AG08395 (cell line): ENCODE measurements at places on chromosomes 16 and 17.

GRCh38 chr16:69083306-69083941 is 22.0 kb upstream of the HAS3 start:
- DNase-seq: no peak

DNA sequence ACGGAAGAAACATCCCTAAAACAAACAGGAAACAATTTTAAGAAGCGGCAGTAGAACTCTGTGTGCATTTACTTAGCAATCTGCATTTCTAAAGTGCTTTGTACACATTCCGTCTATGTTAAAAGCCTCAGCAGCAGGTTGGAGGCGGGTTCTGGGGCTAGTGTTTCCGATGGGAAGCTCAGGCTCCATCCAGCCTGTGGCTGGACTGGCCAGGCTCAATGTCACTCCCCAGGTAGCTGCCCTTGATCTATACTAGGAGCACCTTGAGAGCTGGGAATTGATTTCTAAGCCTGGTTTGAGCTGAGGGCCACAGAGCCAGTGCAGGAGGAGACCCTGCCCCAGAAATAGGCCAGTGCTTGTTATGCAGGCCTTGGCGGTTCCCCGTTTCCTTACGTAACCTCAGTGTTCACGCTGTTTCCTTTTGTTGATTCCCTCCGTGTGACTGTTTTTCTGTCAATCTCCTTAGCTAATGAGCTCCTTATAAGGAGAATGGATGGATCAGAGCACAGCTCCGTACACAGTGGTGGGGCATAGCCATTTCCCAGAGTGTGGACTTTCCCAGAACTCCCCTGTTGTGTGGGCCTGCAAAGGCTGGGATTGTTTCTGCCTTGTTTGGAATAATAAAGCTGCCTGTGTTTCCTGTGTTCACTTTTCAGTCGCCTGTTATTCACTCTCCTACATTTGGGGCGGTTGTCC is 21.4 kb downstream of the ADORA2B start:
- no peak for DNase-seq

DNA sequence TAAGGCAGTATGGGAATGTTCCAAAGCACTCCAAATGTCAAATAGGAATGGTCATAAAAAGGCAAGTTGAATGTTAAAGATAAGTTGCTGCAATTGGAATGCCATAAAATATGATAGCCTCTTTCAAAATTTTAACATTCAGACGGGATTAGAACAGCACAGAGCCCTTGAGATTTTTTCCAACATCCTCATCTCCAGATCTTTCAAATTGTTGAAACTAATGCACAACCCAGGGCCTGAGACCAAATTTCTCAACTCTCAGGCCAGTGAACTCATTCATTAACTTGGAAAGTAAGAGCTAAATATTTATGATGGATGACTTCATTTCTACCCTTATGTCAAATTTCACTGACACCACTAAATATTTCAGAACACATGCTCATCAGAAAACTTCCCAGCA is 346.5 kb upstream of the XYLT1 start:
- DNase-seq: no peak

GRCh38 chr17:72465191-72466024 is 344.6 kb downstream of the SOX9 start:
- peak; percentile 53 for DNase-seq

DNA sequence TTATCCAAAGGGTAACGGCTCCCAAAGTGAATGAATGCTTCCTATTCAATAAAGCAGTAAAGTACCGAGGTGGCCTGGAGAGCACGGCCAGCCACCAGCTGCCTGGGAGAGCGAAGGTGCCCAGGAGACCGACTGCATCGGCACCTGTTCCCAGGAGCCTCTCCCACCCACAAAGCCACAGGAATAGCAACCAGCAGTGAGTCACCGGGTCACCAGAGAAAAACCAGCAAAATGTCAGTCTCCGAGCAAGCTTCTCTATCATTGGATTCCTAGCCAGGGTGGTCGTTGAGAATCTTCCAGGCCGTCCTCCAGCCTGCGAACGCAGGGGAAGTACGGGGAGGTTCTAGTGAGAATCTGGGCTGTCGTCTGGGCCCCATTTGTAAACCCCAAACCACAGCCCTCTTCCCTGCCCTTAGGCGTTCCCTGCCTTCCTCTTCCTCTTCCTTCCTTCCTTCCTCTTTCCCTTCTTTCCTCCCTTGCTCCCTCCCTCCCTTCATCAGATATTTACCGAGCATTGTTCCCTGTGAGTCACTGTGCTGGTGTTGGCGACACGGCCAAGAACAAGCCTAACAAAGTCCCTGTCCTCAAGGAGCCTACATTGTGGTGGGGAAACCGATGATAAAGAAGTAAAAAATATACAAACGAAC is 114.6 kb downstream of the SLC39A11 start:
- no peak for DNase-seq

- DNase-seq: no peak
Measured at GRCh38 chr17:51537996-51538550, 277.7 kb downstream of the UTP18 start.

DNA sequence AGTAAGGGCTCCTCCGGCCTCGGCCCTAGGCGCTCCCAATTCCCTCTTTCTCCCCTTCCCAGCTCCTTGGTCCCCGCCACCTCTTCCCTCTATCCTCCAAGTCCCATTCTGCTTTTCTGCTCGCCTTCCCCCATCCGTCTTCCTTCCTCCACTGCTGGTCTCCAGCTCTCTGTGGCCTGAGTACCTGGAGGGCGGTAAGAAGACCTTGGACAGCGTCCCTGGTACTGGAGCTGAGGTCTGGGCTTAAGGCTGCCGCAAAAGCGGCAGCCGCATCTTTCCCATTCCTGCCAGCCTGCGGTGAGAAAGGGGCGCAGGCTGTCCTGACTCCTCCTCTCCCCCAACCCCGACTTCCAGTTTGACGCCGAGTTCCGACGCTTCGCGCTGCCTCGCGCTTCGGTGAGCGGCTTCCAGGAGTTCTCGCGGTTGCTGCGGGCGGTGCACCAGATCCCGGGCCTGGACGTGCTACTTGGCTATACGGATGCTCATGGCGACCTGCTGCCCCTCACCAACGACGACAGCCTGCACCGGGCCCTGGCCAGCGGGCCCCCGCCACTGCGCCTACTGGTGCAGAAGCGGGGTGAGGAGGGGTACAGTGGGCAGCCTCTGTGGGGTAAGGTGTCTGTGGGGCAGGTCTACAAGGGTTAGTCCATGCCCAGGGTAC is 471 bp downstream of the PARD6A start:
- no peak for DNase-seq

DNA sequence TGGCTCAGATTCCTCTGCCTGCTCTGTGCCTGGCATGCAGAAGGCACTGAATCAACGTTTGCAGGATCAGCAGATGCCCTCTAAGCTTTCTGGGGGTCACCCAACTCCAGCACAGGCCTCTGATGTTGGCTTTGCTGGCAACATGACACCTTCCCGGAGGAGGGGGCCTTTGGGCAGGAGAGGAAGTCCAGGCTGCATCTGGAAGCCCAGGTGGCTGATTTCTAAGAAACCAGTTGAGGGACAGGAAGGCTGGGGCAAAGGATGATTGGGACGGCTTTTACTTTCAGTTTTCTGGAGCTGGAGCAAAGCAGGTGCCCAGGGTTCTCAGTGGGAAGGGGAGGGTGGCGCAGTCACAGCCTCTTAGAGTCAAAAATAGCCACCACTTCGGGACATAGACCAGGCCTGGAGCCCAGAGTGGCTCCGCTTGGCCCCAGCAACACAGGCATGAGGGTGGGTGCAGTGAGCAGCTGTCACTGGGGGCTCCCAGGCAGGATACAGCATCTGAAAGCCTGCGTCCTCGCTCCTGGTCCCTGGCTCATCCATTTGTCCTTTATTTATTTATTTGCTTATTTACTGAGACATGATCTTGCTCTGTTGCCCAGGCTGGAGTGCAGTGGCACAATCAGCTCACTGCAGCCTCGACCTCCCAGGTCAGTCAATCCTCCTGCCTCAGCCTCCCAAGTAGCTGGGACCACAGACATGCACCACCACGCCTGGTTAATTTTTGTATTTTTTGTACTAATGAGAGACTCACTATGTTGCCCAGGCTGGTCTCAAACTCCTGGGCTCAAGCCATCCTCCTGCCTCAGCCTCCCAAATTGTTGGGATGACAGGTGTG is 15.1 kb downstream of the SOCS1 start:
- no peak for DNase-seq

DNA sequence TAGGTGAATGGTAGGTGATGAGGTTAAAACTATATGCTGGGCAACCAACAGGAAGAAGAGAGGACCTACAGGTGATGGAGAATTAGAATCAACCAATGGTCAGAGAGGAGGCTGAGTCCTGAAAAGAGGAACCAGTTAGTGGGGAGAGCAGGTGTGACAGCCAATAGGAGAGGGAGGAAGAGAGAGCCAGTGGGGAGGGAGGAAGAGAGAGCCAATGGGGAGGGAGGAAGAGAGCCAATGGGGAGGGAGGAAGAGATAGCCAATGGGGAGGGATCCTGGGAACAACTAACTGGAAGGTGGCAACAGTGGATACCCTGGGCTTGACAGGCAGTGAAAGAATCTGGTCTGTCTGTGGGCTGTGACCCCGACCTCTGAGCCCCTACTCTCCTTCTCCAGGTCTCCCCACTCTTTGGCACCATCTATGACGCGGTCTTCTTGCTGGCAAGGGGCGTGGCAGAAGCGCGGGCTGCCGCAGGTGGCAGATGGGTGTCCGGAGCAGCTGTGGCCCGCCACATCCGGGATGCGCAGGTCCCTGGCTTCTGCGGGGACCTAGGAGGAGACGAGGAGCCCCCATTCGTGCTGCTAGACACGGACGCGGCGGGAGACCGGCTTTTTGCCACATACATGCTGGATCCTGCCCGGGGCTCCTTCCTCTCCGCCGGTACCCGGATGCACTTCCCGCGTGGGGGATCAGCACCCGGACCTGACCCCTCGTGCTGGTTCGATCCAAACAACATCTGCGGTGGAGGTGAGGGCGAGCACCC is 3.7 kb downstream of the GUCY2D start:
- no peak for DNase-seq

DNA sequence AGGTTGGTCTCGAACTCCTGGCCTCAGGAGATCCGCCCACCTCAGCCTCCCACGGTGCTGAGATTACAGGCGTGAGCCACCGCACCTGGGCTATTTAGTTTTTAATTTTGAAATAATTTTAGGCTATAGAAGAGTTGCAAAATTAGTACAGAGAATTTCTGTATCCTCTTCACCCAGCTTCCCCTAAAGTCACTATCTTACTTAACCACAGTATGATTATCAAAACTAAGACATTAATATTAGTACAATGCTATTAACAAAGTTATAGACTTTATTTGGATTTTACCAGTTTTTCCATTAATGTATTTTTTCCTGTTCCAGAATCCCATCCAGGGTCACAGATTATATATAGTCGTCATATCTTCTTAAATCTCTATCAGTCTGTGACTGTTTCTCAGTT is 62.6 kb downstream of the CLEC19A start:
- DNase-seq: no peak

GRCh38 chr17:60862482-60862881 is 184.8 kb downstream of the BCAS3 start:
- DNase-seq: no peak

DNA sequence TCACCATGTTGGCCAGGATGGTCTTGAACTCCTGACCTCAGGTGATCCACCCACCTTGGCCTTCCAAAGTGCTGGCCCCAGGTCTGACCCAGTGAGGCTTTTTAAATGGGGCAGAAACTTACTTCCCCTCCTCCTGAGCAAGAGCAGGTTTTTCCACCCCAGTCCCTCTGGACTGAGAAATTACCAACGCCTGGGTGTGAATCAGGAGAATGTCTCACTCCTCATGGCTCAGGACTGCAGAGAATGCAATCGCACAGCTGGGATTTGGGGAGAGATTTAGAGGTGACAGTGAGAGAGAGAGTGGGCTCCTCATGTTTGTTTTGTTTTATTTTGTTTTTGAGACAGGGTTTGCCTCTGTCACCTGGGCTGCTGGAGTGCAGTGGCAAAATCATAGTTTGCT is 203.6 kb downstream of the RAB11FIP4 start:
- DNase-seq: peak; percentile 55

DNA sequence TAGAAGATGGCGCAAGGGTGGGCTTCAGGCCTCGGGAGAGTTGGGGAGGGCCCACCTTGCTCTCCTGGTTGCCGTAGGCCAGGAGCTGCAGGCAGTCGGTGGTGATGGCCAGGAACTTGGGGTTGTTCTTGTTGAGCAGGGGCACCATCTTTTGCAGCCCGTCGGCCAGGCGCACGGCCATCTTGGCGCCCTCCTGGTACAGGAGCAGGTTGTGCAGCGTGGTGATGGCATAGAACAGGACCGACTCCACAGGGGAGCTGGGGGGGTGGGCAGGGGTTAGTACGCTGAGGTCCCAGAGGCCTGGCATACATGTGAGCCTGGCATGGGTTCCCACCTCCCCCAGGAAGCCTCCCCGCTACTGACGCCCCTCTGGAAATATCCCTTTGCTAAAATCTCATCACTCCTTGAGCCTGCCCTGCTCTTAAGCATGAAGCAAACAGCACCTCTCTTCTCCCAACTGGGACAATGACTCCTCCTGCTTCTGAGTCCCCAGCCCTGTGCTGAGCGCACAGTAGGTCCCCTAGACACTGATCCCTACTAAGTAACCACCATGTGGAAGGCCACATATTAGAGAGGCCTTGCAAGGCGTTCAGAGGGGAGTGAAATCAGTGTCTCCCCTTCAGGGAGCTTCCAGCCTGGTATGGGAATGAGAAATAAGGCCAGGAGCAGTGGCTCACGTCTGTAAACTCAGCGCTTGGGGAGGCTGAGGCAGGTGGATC is 19.0 kb downstream of the JUP start:
- DNase-seq: no peak

DNA sequence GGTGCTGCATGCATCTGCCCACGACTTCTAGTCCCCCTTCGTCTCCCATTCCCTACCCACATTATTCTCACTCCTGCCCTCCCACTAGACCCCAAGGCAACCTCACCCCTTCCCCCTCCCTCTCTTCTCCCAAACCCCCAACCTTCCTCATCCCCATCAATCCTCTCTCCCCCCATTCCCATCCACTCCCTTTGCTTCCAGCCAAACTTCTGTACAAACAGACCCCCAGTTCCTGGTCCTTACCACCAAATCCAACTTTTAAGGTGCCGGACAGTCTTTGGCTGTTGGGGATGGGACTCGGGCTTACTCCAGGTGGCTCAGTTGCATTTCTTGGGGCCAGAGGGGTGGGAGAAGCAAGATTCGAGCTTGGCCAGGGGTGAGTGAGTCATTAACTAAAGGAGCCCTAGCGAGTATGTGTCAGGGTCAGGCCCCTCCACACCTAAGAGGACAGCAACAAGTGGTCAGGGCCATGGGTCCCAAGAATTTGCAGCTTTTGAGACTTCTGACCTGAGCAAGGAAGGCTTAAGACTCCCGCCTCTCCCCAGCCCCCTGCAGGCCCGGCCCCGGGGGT is at the start of gene SLC38A8:
Gene SLC38A8 (minus strand): TSS at position 488 of the 571 bp plus-strand sequence. CDS start 638 bp downstream, outside the sequence.
- DNase-seq: no peak
